Heart right ventricle (tissue), 16 donors: ENCODE measurements at places on chromosomes 1 and 21. TPM values are rescaled to one million over a fixed set of nuclear protein-coding genes. Genes with fewer than 3 reads are reported as not detected.

SPRR1B gene
- not detected for total RNA-seq

SLC45A3 gene
- total RNA-seq, result 3.2 TPM

GPR25 gene
- total RNA-seq, result not detected

TAF13 gene
- 61.5 TPM for total RNA-seq

SPRR2B gene
- not detected for total RNA-seq

MMP23B gene
- 62.9 TPM for total RNA-seq

TMPRSS2 gene
- not detected for total RNA-seq

GSTM1 gene
- total RNA-seq, result not detected

SPATA21 gene
- total RNA-seq, result not detected

FCRL6 gene
- total RNA-seq, result not detected

CFAP107 gene
- total RNA-seq, result not detected
